CD4-positive, alpha-beta T cell treated with Interleukin-6 at 100 ng/mL for 8 hours (primary cell): ENCODE measurements at places on chromosomes 6 and 20.

GRCh38 chr6:37068356-37069270 is 63.2 kb downstream of the FGD2 start:
- DNase-seq, result no peak

- DNase-seq, result peak; percentile 4
Observed at GRCh38 chr6:150894935-150895552, 29.5 kb downstream of the MTHFD1L start.

- peak; percentile 35 for DNase-seq
Observed at GRCh38 chr6:150491131-150491810, 108.4 kb upstream of the PLEKHG1 start.

DNA sequence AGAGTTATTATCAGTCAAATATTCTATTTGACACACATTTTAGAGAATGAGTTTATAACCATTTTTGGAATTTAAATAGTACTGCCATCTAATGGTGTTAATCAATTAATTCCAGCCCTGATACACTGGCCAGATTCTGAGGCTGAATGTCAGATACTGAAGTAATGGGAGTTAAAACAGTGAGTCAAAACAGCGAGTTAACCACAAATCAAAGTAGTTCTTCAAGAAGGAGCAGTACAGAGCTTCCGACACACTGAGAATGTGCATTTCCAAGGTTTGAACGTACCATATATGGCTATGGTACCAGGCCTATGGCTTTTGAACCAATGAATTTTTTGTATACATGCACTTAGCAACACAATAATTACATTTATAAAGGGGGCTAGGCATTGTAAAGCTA is 11.3 kb upstream of the CEP43 start:
- DNase-seq, result peak; percentile 16

DNA sequence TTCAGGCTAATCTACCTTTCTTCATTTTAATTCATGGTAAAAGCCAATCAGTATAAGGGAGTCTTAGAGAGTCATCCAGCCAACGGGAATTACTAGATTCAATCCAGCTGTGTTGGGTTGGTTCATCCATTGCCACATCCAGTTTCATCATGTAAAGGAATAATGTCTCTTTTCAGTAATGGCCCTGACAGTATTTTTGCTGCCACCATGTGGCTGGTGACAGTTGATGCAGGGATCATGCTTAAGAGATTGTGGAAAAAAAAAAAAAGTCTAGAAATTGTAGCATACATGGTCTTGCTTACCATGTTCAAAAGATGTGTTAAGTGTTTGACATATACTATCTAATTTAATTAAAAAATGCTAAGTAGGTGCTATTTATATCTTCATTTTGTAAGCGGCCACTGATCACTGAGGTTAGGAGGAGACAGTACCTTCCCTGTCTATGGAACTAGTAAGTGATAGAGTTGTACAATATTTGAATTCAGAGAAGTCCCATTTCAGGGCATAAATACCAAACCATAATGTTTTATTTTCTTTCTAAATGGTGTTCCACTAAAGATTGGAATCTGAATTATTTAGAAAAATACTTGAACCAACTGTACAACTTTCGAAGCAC is 135.9 kb downstream of the KHDRBS2 start:
- DNase-seq, result no peak

- peak; percentile 46 for DNase-seq
Observed at GRCh38 chr6:157258878-157259277, 64.4 kb downstream of the TMEM242 start.

- DNase-seq, result no peak
Observed at GRCh38 chr20:12786276-12786675, 222.5 kb upstream of the SPTLC3 start.

GRCh38 chr6:124487623-124488431 is 474.4 kb upstream of the RNF217 start:
- DNase-seq, result no peak

GRCh38 chr6:109794201-109794923 is 103.3 kb downstream of the FIG4 start:
- no peak for DNase-seq

- no peak for DNase-seq
Observed at GRCh38 chr6:107423474-107423990, 35.8 kb downstream of the PDSS2 start.

GRCh38 chr6:124604719-124605118 is 357.5 kb upstream of the RNF217 start:
- no peak for DNase-seq

DNA sequence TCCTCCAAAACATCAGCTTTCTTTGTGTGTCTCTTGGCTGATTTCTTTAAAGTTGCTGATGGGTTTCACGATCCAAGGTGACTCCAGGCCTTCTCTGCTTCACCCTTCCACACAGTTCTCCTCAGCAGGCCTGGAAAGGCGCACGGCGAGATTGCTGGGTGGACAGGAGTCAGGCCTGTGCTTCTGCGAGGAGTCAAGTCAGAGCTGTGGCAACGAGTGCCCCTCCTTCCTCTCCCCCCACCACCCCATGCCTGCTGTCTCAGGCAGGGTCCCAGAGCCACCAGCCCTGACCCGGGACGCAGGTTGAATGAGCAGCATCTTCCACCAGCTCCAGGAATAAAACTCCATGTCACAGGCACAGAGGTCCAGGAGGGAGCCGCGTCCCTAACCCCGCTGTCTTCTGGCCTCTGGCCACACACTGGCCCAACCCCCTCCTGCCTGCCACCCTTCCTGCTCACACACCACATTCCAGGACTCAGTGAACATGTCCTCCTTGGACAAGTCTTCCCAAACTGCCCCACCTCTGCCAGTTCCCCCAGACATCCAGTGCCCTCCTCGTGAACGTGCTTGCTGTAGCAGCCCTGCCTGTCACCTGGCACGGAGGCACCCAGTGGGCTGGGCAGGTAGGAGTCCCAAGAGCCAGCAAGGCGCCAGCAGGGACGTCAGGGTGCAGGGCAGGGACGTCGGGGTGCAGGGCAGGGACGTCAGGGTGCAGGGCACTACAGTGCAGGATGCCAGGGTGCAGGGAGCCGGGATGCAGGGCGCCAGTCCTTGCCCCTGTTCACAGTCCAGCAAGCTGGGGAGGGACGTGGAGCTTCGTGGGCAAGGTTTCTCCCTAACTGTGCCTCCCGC is 7.2 kb upstream of the NTSR1 start:
- DNase-seq, result no peak

GRCh38 chr6:160437775-160438174 is 89.6 kb downstream of the SLC22A3 start:
- DNase-seq, result no peak

GRCh38 chr6:151056230-151056907 is 183.4 kb upstream of the AKAP12 start:
- DNase-seq, result no peak

GRCh38 chr6:105501246-105501645 is 98.4 kb upstream of the PREP start:
- no peak for DNase-seq

DNA sequence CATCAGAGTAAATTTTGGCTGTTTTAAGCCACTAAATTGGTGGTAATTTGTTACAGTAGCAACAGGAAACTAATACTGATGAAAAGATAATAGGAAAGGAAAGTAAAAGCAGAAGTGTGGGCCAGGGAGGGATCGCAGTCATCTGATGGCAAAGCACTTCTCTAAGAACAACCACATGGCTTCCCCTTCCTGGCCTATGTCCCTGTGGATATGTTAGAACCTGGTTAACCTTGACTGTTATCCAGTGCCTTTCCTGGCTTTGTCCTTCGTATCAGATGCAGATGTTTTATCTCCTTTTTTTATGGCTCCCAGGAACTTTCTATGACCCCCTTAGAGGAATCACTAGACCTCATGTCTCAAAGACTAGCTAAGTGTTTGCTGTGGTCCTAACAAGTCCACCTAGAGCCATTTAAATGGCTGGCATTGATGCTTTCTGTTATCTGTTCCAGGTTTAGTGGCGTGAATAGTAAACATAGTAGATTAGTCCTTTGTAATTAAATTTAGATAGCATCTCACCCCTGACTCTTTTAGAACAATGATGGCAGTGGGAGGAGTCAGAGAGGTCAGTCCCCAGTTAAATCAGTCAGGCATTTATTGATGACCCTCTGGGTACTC is 79.2 kb upstream of the PHACTR2 start:
- DNase-seq, result peak; percentile 32

DNA sequence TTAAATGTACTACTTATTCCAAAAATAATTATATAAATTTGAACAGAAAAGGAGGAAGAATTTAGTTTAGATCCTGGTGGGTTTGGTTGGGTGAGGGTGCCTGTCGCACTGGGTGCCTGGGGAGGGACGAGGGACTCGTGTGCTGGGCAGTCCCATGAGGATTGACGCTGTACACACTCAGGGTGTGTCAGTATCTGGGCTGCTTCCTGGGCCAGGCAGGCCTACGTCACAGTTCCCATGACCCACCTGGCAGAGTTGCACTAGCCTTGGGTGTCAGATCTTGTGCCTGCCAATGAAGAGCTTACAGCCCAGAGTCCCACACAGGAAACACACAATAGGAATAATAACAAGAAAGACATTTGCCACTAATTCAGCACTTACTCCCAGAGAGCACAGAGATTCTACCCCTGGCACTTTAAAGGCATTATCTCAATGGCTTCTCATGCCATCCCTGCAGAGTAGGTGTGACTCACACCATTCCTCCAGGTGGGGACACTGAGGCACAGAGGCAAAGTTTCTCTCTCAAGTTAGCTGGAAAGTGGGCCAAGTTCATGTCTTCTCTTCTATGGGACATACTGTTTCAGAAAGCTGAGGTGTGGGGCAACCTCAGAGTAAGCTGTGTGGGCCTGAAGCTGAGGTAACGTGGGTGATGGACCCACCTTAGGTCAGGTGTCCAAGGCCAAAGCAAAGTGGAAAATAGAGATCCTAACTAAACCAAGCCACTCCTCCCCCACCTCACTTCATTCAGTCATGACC is 1.3 kb upstream of the SDCBP2 start:
- DNase-seq, result no peak

DNA sequence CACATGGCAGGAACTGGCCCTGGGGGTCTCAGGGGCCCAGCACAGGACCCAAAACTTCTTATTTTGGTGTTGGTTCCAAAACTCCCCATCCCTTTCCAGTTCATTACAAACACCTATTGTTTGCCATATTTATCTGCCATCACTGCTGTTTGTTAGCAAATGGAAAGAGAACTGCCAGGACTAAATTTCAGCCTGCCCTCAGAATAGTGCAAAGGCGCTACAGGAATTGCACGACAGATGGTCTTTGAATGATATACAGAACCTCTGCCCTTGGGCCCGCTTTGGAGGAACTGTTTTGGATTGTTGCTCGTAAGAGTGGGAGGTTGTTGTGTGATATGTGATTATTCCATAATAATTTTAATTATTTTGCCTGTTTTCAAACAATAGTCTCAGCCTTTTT is 199.0 kb upstream of the FBXL4 start:
- DNase-seq, result no peak

DNA sequence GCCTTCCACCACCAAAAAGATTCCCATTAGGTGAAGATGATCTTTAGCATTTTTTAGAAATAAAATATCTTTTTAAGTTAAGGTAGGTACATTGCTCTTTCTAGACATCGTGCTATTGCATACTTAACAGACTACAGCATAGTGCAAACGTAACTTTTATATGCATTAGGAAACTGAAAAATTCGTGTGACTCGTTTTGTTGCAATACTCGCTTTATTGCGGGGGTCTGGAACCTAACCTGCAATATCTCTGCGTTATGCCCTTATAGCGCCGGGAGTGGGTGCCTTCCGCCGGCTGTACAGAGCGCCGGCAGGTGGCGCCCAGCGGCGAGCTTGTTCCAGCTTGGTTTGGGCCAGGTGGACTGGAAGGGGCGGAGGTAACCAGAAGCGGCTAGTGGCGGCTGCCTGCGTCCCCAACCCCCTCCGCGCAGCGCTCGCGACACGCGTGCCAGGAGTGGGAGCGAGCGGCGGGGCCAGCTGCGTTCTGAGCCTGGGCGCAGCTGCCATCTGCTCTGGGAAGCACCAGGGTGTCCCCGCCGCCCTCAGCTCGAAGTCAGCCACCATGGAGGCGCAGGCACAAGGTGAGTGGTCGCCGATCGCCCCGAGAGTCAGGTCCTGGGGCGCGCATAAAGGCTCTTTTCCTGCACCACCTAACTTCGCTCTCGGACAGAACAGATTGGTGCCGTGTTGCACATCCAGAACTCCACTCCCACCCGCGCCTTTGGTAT is at the start of gene TPD52L1:
TPD52L1 (plus strand) TSS at position 383 of the 727 bp plus-strand sequence; CDS start at position 562, 179 bp downstream.
- DNase-seq, result peak; percentile 47

DNA sequence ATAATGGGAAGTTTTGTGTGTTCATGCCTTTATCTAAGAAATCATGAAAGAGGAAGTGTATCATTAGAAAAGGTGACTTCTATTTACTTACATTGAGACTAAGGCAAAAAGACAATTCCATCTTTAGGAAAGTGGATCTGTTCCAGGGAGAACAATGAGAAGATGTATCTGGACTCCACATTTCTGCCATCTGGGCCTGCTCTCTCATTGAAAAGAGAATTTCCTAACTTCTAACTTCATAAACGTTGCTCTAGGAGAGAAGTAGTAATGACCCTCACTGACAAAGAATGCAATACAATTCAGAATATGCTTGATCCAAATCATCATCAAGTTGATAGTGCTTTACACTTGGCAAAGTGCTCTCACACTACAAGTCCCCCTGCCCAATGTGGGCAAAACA is 294.2 kb downstream of the OGFRL1 start:
- DNase-seq, result no peak

DNA sequence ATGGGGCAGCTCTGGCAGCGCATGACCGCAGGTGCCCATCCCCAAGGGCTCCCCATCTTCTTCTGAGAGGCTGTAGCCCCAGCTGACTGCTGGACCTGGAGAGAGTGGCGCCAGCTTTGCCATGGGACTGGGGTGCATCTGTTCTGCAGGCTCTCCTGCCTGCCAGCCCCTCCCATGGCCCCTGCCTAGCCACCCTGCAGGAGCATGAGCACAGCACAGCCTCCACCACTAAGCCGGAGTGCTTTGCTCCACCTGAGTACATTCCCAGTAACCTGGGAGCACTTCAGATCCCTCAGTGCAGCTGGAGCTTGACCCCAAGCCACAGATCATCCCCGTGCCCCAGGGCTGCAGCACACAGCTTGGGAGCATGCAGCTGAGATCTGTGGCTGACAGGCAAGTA is 16.0 kb downstream of the DEFB125 start:
- no peak for DNase-seq

DNA sequence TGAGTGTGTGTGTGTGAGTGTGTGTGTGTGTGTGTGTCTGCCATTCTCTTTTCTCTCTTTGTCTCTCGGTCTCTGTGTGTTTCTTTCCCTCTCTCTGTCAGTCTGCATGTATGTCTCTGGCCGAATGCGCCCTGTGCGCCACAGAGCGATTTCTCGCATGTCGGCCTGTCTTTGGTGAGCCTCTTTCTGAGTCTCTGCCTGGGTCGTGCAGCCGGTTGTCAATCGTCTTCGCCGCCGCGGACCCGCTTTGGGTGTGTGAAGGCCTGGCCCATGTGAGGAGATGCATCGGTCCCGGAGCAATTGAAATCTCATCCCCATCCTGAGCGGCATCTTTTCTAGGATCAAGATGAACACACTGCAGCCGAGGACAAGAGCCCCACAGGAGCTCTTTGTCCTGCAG is 1567.2 kb upstream of the DEFB115 start:
- no peak for DNase-seq

- no peak for DNase-seq
Observed at GRCh38 chr6:47859175-47859574, 77.3 kb downstream of the OPN5 start.
